Activated T-cell treated with anti-CD3 and anti-CD28 coated beads for 4 hours (primary cell): ENCODE measurements at places on chromosomes 11 and 22.

- DNase-seq = no peak
Observed at GRCh38 chr11:72083414-72083813, 2.8 kb downstream of the LRRC51 start.

DNA sequence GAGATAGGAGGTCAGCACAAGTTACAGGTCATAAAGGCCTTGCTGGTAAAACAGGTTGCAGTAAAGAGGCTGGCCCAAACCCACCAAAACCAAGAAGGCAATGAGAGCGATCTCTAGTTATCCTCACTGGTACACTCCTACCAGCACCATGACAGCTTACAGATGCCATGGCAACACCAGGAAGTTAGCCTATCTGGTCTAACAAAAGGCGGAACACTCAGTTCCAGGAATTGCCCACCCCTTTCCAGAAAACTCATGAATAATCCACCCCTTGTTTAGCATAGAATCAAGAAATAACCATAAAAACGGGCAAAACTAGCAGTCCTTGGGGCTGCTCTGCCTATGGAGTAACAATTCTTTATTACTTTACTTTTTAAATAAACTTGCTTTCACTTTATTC lies 43.5 kb upstream of the B3GAT1 start:
- no peak for DNase-seq

DNA sequence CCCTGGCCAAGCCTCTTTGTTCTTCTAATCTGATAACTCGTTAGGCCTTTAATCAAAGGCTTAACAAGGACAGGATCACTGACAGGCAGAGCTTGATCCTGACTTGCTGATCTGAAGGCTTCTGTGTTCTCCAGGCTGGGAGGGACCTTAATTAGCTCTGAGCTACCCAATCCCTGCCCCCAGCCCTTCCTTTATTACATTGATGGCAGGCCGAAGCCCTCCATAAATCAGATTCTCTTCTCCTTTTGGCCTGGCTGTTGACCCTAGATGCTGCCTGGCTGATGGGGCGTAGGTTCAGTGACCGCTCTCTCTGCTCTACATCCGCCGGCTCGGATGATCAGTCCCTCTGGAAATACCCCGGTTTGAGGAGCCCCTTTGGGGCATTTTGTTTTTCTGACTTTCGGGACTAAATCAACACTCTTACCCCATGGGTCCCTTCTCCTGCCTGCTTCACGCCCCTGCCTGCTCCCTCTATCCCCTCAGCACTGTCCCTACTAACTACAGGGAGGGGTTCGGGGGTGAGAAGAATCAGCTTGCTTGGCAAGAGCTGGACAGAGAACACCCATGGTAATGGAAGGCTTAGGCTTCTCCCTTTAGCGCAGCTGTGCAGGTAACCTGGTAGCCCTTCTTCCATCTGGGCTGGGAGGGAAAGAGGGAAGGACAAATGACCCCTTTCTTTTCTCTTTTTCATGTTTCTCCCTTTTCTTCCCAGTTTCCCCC lies 10.0 kb upstream of the RRM1 start:
- no peak for DNase-seq

GRCh38 chr11:9489080-9489765 lies 28.4 kb downstream of the ZNF143 start:
- no peak for DNase-seq

GRCh38 chr11:92964471-92964870 lies 5.0 kb upstream of the MTNR1B start:
- no peak for DNase-seq

GRCh38 chr11:69002570-69003231 lies 10.3 kb downstream of the MRGPRF start:
- no peak for DNase-seq

DNA sequence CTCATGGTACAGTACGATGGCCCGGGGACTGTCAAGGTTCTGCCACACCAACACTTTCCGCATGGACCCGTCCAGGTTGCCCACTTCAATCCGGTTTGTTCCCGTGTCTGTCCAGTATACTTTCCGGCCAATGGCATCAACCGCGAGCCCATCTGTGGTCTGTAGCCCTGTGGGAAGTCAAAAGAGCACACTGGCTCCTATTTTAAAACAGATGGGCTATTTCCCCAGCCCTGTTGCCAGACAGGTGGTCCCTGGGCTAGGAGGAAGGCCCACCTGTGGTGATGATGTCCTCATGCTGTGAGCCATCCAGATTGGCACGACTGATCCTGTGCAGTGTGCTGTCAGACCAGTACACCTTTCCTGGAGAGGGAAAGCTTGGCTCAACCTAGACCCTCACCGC lies 30.4 kb upstream of the CKAP5 start:
- DNase-seq = no peak

DNA sequence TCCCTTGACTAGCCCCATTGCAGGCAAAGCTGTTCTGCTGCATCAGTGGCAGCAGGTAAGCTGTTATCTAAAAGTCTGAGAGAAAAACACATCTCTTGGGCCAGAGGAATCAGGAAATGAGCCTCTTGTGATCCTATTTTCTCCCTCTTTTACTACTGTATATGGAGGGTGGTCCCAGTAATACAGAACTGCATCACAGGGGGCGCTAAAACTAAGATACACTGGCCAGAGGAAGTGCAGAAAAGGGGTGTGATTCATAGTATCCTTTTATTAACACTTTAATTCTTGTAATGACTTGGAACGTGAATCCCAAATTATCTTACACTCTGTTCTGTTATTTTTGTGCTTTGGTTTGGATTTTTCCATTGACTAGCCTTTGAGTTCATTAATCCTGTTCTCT lies 8.8 kb upstream of the MED17 start:
- DNase-seq = no peak

- DNase-seq = no peak
Observed at GRCh38 chr22:37525746-37526350, 6.6 kb upstream of the CARD10 start.

- no peak for DNase-seq
Observed at GRCh38 chr11:10302359-10302743, 2.5 kb upstream of the ADM start.

DNA sequence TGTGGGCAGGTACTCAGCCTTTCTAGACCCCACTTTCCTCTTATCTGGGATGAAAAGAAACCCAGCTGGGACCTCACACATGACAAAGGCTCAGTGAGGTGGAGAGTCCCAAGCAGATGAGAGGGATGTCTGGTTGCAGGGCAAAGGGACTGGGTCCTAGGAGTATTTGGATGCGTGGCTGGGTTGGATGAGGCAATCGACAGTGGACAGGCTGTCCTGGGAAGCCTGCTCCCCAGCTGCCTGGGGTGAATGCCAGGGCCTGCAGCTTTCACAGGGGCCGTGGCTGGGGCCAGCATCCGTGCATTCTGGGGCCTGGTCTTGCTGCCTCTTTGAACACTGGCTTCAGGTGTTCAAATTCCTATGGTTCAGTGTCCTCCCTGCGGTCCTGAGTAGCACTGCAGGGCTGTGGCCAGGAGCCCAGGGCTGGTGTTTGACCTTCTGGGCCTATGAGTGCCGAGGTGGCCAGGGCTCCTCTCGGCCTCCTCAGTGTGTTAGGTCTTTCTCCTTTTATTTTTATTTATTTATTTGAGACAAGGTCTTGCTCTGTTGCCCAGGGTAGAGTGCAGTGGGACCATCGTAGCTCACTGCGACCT lies 65.3 kb downstream of the MCM5 start:
- no peak for DNase-seq

DNA sequence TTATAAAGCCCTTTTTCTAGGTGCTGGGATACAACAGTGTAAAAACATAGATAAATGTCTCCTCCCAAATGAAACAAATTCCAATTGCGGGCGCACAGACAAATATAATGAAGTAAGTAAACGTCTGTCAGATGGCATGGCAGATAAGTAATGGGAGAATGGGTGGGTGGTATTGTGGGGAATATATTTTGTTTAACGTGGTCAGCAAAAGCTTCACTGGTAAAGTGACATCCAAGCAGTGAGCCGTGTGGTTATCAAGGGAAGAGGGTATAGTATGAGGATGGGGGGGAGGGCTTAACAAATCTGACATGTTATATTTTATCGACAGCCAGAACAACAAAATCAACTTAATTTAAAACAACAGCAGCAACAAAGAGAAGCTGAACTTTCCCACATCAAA lies 1.2 kb downstream of the SVIP start:
- no peak for DNase-seq
